Muscle of leg (tissue), 16 donors: ENCODE measurements at places on chromosomes 1 and 21.
A peak's percentile ranks its signal among the peaks of the same experiment; 100 is the strongest.

- no peak for DNase-seq
Measured at GRCh38 chr21:27735699-27736098, 768.8 kb upstream of the ADAMTS5 start.

DNA sequence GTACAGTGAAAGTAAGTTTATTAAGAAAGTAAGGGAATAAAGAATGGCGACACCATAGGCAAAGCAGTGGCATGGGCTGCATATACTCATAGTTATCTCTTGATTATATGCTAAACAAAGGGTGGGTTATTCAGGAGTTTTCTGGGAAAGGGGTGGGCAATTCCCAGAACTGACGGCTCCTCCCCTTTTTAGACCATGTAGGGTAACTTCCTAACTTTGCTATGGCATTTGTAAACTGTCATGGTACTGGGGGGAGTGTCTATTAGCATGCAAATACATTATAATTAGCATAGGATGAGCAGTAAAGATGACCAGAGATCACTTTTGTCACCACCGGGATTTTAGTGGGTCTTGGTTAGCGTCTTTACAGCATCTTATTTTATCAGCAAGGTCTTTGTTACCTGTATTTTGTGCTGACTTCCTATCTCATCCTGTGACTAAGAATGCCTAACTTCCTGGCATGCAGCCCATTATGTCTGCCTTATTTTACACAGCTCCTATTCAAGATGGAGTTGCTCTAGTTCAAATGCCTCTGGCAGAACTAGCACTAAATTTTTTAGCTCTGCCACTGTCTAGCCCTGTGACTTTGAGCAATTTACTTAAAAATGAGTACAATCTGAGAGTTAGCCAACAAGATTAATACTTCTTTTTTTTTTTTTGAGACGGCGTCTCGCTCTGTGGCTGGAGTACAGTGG, 110.3 kb upstream of the PALMD start:
- DNase-seq, result no peak

- DNase-seq, result no peak
Measured at GRCh38 chr21:36065497-36066036, 4.3 kb upstream of the CBR1 start.

DNA sequence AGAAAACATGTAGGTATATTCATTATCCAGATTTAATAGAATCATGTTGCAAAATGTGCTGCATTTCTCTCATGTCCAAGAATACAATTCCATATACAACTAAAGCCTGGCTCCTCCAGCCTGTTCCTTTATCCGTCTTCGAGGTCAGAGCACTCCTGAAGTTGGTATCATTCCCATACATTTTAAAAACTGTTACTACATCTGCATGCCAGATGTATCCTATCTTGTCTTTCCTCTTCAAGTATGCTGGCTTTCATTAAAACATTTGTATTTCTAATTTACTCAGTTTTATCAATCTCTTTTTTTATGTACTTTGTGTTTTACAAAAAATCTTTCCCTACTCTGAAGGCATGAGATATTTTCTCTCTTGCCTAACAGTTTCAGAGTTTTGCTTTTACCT, 536.6 kb upstream of the USP24 start:
- DNase-seq, result peak; percentile 28
